ENCODE measurements at places on chromosomes 7 and 10.

DNA sequence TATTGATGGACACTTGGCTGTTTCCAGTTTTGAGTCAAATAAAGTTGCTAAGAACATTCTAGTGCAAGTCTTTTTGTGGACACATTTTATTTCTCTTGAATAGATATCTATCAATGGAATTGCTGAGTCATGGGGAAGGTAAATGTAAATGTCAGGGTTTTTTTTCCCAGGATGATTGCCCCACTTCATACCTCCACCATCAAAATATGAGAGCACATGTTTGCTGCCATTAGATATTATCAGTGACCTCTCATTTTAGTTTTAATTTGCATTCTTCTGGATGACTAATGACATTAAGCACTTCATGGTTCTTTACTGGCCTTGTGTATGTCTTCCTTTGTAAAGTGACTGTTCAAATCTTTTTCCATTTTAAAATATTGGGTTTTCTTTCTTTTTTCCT, 45.7 kb downstream of the PAPSS2 start:
- DNase-seq: no peak

DNA sequence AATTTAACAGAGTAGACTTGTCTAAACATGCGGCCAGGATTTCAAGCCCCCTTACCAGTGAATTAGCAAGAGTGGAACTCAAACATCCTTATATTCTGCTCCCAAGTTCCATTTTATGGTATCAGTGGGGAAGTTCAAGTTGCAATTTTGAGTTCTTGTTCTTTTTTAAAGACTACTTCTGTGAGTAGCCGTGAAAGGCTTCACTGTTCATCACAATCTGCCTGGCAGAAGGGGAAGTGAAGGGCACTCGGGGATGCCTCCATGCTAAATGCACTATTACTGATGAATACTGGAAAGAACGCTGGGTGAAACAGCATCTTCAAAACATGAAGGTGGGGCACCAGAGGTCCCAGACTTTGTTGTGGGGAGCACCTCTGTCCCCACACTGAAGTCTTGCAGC, 22.4 kb upstream of the FGL2 start:
- no peak for DNase-seq

GRCh38 chr10:76911184-76911583, 726.4 kb downstream of the KCNMA1 start:
- no peak for DNase-seq

- no peak for DNase-seq
Observed at GRCh38 chr10:29922892-29923291, 136.5 kb downstream of the JCAD start.

DNA sequence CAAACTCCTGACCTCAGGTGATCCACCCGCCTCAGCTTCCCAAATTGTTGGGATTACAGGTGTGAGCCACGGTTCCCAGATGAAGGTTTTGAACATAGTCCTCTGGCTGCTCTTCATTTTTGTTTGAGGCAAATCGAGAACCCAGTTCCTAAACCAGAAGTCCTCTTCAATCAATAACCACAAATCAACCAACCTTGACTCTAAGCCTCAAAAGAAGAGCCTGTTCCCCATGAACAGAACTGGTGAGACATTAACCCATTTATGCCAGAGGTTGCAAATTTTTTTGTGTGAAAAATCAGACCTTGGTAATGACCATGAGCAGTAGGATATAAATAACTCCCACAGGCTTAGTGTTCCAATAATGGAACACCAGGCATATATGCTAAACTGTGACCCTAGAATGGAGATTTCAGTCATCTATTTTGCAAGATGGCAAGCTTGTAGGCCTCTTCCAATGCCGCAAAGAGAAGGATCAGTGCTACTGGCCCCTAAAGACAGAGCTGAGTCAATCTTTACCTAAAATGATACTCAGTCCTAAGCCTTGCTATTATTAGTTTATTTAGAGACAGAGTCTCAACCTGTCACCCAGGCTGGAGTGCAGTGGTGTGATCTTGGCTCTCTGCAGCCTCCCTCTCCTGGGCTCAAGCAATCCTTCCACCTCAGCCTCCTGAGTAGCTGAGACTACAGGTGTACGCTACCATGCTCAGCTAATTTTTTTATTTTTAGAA, 15.9 kb downstream of the KPNA7 start:
- DNase-seq: no peak

DNA sequence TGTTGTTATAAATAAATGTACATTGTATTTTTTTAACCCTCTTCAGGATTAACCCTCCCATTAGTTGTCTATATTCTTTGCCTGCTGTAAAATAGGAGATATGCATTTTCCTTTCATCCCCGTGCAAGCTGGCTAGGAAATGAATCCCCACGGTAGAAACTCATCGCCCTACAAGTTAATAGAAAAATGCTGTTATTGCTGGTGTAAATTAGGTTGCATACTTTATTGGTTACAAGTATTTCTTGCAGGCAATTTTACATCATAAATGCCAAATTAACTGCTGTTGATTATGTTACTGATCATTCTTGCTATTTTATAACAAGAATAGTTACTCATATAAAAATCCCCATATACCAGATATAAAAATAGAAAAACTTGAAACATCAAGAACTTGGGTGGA, 454.2 kb upstream of the KLF6 start:
- no peak for DNase-seq

- peak; percentile 60 for DNase-seq
Observed at GRCh38 chr10:122648599-122649428, 50.8 kb downstream of the C10orf120 start.

DNA sequence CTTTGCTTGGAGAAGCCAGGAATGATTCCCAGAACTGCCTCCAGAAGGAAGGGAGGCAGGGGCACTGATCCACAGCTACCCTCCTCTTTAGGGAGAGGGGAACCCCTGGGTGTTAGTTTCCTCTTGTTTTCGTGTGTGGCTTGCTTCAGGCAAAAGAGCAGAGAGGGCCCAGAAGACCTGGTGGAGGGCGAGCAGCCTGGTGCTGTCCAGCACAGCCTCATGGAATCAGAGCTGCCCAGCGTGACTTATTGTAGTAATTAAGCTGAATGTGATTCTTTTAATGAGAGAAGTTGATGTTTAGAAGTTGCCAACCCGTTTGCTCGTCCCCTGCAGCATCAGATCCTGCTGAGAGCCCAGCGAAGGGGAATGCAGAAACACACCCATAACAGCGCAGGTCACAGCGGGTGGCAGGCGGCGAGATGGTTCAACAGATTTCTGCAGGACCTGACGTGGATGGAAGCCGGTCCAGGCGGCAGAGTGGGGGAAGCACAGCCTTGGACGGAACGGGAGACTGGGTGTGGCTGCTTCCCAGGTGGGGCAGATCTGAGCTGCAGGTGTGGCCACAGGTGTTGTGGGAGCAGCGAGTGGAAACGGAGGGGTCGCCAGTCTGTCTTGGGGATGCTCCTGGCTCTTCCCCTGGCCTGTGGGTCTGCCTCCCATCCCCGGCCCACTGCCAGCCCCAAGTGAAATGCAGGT, 53.7 kb upstream of the SHH start:
- DNase-seq: no peak

- no peak for DNase-seq
Observed at GRCh38 chr10:52257692-52258075, 56.4 kb upstream of the DKK1 start.

DNA sequence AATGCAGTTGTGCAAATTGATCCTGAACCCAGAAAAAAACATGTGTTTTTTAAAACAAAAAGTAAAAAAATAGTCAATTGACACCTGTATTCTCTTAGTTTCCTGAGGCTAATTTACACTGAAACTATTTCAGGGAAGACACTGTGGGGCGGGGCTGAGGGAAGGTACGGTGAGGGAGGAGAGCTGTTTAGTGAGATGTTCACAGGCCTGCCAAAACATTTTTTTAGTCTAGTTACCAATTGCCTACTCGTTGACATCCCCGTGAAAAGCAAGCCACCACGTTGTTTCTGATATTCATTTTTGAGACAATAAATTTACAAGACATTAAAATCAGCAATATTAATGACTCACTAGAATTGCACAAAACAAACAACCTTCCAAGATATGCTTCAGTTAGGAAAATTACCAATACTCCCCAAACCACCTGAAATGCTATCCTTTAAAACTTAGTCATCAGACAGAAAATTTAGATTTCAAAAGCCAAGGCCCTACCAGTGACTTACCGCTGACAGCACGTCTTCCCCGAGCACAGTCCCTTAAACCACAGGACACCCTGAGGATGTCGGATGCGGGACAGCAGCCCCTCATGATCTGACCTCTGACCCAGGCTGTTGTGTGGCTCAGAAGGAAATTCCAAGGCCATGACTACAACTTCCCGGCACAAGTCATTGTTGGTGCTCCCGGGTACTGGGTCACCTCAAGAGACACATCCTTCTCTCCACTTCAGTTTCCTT, 279.2 kb downstream of the PRPF18 start:
- no peak for DNase-seq

- no peak for DNase-seq
Observed at GRCh38 chr7:112213735-112214134, 7.2 kb downstream of the ZNF277 start.

GRCh38 chr7:131636092-131636491, 79.7 kb upstream of the PODXL start:
- no peak for DNase-seq

- no peak for DNase-seq
Observed at GRCh38 chr10:93703841-93704240, 1.4 kb upstream of the FRA10AC1 start.

DNA sequence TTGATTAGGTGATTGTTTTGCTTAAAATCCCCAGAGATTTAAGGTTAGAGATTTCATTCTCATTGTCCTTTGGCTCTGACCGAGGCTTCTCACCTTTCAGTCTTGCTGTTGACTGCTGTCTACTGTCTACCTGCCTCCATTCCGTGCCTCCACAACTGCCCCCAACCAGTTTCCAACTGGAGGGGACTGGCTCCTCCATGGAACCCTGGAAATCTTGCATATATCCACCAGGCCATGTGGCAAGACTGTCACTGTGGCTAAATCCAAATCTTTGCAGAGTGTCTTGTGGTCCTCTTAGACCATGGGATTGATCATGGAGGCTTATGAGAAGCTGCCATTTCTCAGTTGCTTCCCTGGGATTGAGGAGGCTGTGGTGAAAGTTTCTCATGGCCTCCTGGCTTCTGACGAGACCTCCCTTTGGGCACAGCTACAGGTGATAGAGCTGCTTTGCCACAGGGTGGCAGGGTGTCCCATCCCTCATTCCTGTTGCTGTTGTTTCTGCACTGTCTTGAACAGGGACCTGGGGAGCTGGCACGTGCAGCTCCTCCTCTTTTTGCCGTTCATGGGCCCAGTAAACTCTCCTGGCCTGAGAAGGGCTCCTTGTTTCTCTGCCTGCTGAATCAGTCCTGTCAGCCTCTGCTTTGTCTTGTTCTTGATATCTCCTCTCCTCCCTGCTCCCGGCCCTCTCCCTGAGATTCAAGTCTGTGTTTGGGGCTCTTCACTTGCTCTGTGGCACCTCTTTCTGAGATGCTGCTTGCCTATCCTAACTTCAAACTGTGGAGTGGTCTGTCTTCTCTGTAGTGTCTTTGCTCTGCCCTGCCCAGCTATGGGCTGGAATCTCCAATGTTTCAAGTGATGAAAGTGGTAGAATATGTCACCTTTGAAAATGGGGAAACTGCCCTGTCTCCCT, 63.6 kb upstream of the IGFBP3 start:
- no peak for DNase-seq

GRCh38 chr7:31145339-31145738, 93.2 kb downstream of the ADCYAP1R1 start:
- no peak for DNase-seq

DNA sequence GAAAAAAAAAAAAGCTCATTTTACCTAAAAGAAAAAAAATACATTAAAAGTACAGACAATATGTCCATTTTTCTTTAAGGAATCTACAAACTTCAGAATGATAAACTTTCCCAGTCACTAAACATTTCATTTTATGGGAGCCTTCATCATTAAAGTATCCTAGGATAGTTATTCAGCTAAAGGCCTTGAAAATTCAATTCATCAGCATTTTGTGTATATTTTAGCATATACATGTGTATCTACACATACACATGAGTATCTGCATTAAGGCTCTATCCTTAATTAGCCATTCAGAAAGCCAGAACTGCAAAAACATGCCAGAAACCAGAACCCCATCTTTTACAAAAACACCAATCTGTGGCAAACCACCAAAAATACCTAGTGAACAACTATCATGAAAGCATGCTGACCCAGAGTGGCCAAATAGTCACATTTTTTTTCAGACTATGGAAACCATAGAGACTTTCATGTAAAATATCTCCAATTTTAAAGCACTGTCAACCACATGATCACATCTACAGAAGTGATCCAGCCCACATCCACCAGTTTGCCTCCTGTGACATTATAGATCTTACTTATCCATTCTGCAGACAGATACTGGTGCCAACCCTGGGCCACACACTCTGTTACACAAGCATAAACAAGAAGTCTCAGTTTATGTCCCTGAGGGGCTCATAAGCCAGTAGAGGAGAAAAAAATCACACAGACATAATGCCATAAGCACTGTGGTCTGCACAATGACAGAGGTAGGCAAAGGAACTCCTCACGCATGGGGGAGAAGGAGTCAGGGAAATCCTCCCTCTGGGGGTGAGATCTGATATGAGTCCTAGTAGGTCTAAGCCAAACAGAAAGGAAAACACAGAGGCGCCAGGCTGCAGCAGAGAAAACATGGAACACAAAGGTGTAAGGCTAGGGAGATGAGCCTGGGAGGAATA, 79.2 kb downstream of the SRPK2 start:
- no peak for DNase-seq

DNA sequence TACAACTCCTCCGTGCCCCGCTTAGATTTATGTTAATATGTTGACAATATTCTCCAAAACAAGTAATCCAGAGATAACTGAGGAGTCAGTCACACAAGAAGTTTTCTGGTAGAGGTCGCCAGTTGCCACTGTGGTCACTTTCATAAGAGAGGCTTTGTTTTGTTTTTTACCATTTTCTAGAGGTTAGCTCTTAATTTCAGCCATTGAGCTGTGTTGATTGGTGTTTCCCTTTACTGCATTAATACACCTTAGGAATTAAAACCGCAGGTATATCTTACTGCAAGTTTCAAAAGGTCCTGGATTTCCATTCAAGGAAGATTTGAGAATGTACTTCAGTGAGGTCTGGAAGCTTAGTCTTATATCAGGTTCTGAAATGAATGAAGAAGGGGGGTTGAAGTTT, 3.5 kb downstream of the BMI1 start:
- DNase-seq: no peak

- no peak for DNase-seq
Observed at GRCh38 chr10:89003344-89003743, 12.7 kb downstream of the FAS start.

GRCh38 chr7:47307311-47307710, 274.6 kb downstream of the TNS3 start:
- DNase-seq: no peak

- no peak for DNase-seq
Observed at GRCh38 chr7:152751449-152752141, 8.0 kb upstream of the ACTR3B start.

- DNase-seq: no peak
Observed at GRCh38 chr10:124728830-124729661, 15.1 kb downstream of the FAM53B start.

- no peak for DNase-seq
Observed at GRCh38 chr7:136193940-136194339, 216.8 kb upstream of the MTPN start.
